ENCODE measurements at places on chromosomes 3 and 15.

GRCh38 chr15:31272558-31273257 is 53.9 kb upstream of the KLF13 start:
- DNase-seq = no peak

- DNase-seq = no peak
Measured at GRCh38 chr15:92189166-92189565, 204.5 kb upstream of the ST8SIA2 start.

GRCh38 chr3:157376603-157377300 is 59.9 kb upstream of the PTX3 start:
- DNase-seq = no peak

GRCh38 chr3:42660898-42661297 is 7.4 kb downstream of the ZBTB47 start:
- DNase-seq = no peak

GRCh38 chr3:119427669-119428068 is 35.7 kb downstream of the TMEM39A start:
- peak; percentile 29 for DNase-seq

GRCh38 chr15:68582236-68582635 is 3.4 kb downstream of the CORO2B start:
- DNase-seq = no peak

GRCh38 chr3:16013568-16013967 is 160.9 kb upstream of the GALNT15 start:
- DNase-seq = peak; percentile 17

DNA sequence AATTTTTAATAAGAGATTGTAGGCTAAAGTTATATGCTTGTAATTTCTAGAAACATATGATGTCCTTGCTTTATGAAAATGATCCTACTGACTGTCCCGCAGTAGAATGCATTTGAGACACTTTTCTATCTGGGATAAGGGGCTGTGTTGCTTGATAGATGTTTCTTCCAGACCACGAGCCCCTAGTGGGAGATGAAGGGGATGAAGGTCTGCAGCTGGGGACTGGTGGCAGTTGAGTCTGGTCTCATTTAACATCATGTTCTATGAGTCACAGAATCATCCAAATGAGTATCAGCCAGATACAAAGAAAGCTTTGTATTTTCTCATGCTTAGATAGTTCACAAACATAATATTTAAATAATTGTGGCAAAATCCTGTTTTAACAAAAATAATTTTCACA is 84.3 kb upstream of the PRTG start:
- DNase-seq = no peak

DNA sequence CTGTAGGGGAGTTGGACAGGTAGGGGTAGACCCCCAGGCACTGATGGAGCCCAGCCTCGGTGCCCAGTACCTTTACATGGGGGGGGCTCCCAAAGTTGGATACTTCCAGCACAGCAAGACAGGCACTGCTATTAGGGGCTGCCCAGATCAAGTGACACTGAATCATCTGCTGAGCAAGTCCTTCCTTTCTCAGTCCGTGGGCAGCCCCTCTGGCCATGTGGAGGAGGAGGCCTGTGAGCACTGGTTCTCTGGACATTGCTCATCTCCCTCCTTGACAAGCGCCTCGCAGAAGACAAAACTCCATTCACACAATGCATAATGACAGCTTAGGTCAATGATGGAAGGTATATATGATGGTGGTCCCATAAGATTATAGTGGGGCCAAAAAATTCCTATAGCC is 35.7 kb downstream of the EEFSEC start:
- no peak for DNase-seq

DNA sequence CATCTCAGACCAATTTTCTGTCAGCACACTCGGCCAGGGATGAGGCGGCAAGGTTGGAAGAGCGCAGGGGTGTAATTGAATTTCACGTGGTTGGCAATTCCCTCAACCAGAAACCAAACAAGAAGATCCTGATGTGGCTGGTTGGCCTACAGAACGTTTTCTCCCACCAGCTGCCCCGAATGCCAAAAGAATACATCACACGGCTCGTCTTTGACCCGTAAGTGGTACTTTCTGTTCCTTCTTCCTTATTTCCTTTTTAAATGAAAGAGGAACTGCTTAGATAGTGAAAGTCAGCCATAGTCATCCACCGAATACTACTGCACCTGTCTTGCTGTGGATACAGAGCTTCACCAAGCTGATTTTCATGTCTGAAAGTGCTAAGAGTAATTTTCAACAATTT is 60.1 kb downstream of the SGO1 start:
- no peak for DNase-seq

- DNase-seq = peak; percentile 29
Measured at GRCh38 chr15:96146726-96147125, 183.8 kb upstream of the NR2F2 start.

GRCh38 chr3:13776253-13777050 is 103.4 kb downstream of the WNT7A start:
- DNase-seq = no peak

DNA sequence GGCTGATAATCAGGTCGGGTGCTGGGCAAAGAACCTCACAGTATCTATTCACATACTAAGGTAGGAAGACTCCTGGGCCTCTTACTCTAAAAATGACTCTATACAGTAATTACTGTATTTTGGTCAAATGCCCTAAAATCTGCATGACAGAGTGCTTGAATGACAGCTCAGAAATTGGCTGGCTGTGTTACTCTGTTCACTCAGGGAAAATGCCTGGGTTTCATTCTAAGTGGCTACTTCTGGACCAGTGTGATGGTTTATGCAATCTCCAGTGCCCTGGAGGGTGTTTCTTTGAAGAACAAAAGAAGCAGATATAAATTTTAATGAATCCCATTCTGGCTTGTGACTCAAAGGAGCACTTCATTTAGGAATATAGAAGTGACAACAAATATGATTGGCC is 2.2 kb downstream of the GABRR3 start:
- DNase-seq = no peak

DNA sequence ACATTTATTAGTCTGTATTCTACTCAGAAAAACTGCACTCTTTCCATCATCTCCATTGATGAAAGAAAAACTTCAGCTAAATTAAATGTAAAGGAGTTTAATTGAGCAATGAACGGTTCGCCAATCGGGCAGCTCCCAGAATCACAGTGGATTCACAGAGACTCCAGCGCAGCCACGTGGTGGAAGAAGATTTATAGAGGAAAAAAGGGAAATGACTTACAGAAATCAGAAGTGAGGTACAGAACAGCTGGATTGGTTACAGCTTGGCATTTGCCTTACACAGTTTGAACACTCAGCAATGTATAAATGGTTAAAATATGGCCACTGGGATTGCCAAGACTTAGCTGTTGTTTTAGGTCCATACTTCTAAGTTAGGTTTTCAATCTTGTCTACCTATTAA is 2.8 kb upstream of the SUCLG2 start:
- DNase-seq = no peak

GRCh38 chr3:31399271-31399670 is 133.5 kb upstream of the STT3B start:
- no peak for DNase-seq

DNA sequence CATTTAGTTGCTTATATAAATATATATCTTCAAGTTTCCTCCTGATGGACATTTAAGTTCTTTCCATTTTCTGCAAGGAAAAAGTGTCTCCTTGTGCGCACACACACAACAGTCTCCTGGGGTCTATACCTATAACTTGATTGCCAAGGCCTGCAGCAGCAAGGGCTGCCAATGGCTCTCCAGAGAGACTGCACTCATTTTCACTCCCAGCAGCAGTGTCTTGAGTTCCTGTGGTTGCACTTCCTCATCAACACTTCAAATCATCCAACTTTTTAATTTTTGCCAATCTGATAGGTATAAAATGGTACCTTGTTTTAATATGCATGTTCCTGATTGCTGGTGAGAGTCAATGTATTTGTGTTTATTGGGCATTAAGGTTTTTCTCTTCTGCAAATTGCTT is 23.1 kb downstream of the TNFAIP8L3 start:
- DNase-seq = no peak

DNA sequence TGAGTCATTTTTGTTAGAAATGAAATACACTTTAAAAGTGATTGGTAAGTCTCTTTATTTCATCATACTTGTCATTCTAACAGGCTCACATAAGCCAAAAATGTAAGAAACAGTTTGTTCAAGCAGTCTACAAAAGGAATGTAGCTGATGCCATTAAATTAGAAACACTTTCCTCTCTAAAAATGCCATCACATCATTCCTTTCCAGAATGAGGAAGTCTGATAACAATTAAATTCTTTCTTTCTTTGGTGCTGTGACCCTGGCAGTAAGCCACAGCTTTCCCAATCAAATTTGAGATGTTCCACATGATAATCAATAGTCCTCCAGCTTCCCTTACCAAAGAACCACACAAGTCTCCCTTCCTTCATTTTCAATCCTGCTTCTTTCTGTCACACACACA is 9.4 kb upstream of the P2RY1 start:
- no peak for DNase-seq

GRCh38 chr15:33068007-33068481 is 126.5 kb downstream of the FMN1 start:
- no peak for DNase-seq

GRCh38 chr3:141274411-141275031 is 42.9 kb downstream of the PXYLP1 start:
- DNase-seq = no peak

GRCh38 chr3:79258479-79258878 is 509.3 kb downstream of the ROBO1 start:
- no peak for DNase-seq

DNA sequence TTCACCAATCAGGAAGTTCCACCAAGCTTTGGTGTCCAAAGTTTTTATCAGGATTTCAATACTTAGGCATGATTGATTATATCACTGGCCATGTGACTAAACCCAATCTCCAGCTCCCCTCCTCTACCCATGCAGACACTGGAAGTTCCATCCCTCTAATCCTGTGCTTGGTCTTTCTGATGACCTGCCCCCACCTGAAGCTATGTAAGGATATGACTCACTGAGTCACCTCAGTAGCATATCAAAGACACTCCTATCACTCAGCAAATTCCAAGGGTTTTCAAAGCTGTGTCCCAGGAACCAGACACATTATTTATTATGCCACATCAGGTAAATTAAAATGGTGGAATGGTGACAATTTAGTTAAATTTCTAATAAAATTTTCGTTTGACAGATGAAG is 158.9 kb downstream of the TAFA4 start:
- DNase-seq = no peak

DNA sequence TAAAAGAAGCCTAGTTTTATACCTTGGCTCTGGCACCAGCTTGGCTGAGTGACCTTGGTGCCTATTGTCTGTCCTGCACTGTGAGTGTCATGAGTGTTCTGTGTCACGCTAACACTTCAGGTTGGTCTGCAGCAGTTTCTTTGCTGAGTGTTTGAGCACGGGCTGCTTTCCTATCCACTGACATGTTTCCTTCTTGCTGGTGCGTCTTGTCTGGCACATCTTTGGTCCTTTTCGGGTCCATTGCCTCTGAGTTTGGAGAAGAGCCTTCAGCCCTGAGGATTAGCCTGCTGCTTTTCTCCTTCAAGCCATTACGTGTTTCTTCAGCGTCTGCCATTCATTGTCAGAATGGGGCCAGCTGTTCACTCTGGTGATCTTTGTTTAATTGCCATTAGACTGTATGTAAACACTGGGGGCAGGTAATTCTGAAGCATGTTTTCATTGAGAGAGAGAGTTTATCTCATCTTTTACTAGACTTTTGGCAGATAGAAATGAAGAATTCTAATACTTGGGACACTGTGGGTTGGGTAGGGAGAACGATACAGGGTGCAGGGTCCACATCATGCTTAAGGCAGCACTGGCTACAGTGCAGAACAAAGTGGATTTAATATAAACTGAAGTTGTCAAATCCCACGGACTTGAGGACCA is 55.5 kb downstream of the LRRC28 start:
- DNase-seq = no peak

DNA sequence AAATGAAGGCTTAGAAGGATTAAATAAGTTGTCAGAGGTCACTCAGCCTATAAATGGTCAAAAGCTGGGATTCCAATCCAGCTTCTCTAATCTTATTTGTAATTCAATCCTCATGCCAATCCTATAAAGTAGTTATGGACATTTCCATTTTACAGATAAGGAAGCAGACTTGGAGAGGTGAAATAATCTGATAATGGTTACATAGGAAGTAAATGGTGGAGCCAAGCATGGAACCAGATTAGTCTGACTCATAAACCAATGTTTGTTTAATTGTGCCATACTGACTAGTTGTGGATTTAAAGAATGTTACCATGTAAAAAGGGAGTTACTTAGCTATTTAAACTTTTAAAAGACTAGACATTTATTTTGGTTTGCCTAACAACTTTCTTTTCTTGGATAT is 59.7 kb downstream of the KCNAB1 start:
- peak; percentile 8 for DNase-seq

DNA sequence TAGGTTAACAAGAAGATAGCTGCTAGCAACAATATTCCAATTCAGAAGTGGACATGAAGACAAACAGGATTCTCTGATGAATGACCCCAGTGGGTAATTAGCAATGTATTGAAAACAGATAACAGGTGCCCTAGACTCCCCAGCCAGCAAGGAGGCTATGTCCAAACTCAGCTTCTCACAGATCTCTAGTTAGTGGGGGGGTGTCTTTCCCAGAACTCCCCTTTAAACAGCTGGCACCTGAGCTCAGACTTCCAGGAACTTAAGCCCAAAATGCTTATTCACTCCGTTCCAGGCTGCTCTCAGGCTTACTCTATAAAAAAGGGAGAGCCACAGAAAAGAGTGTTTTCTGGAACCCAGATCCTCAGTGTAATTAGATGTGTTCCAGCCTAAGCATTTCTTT is 423.0 kb upstream of the THBS1 start:
- no peak for DNase-seq

DNA sequence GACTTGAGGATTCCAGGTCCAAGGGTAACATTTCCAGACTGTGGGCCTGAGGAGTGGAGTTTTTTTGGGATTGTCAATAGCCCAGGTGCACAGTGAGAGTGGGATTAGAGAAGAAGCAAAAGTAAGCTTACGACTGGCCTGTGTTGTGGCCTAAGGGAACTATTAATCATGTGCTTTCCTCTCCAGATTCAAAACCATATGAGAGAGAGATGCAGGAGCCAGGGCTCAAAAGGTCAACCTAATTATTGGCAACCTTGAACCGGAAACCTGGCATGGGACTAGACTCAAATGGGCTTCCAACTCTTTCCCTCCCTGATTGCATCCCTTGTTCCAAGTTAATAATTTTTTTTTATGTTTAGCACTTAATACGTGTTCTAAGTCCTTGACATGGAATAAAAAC is 242.1 kb upstream of the THRB start:
- DNase-seq = no peak

DNA sequence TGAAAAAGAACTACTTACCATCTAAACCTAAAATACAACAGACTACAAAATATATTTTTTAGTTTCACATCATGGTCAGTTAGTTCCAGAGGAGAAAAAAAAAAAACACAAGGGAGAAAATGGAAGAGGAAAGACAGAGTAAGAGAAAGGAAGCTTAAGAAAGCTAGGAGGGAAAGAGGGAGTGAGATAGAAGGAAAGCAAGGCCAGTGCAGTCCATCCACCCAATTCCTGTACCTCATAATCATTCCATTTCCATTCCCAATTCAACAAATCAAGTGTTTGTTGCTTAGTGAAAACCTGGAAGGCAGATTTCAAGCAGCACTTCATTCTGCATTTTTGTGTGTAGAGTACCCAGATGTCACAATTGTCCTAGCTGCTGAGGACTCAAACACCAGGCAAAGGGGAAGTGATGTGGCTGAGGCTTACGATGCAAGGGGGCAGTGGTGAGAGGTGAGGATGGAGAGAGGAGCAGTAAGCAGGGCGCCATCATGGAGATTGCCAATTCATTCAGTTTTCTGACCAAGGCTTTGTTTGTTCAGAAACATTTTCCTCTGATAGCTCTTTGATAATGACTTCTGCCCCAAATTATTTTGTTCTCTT is 83.6 kb upstream of the GSK3B start:
- DNase-seq = no peak
